ENCODE measurements at places on chromosomes 12 and 14.

- DNase-seq = no peak
Measured at GRCh38 chr14:51129130-51129529, 34.2 kb upstream of the TRIM9 start.

DNA sequence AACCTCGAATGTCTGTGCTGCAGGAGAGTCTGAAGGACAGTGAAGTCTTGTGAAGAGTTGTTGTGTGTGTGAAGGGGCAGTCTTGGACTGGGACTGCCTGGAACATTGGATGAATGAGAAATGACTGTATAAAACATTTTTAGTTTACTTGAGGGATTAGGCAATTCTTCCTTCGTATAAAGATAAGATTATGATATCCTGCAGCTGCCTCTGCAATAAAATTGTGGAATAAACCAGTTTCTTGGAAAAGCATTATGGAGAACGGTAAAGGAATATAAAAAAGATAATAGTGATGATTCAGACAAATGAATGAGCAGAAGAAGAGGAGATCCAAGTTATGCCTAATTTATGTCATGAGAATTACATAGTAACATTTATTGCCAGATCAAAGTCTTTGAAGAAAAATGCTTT, 30.9 kb upstream of the LUM start:
- DNase-seq = no peak

GRCh38 chr14:101127224-101127623, 223.7 kb upstream of the RTL1 start:
- DNase-seq = no peak

DNA sequence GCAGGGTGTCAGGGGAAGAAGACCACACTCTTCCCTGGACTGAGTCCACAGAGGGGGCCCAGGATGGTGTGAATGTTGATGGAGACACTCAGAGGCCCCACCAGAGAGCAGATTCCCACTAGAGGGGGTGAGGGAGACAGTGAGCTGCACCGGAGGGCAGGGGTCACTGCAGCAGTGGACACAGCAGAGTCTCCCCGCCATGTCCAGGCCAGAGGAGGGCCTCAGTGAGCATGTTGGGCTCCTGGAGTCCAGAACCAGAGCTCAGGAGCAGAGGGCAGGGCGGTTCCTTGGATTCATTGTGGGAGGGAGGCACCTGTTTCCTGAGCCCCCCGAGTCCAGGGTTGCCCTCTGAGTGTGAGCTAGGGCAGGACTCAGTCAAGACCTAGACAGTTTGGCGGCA, 1.8 kb upstream of the KRT82 start:
- no peak for DNase-seq

GRCh38 chr14:57533214-57533613, 39.6 kb upstream of the CCDC198 start:
- no peak for DNase-seq

DNA sequence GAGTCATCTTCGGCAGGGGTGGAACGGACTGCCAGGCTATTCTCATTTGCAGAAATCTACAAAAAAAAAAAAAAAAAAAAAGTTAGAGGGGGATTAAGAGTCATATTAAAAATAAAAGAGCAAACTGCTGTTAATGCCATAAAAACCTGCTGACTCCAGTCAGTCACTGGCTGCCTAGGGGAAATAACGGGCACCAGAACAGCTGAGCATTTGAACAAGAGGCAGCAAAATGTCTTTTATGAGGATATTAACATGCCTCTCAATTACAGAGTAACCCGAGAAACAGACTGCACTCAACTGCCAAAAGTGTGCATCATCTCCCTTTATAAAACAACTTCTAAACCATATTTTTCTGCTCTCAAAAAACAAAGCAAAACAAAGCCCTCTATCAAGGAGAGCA, 28.7 kb upstream of the CERS5 start:
- DNase-seq = no peak

DNA sequence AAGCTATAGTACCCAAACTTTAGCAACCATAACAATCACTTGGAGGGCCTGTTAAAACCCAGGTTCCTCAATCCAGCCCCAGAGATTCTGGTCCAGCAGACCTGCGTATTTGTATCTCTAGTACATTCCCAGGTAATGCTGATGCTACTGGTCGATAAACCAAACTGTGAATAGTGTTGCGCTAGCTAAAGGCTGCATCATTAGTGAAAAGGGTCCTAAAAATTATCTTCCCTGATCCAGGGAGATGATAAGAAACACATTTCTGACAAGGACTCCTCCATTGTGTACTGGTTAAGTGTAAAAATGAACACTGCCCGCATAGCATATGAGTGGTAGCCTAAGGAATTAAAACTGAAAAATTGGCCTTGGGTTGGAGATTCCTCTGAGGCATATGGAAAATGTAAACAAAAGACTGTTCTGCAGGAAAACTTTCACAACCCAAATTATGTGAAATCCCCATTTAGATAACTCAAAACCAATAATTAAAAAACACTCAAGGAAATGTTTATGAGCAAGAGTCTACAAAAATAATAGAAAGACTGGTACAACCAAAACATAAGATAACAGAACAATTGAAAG, 322.7 kb downstream of the CEP128 start:
- DNase-seq = no peak

GRCh38 chr12:5140190-5140589, 96.5 kb downstream of the KCNA5 start:
- DNase-seq = no peak

DNA sequence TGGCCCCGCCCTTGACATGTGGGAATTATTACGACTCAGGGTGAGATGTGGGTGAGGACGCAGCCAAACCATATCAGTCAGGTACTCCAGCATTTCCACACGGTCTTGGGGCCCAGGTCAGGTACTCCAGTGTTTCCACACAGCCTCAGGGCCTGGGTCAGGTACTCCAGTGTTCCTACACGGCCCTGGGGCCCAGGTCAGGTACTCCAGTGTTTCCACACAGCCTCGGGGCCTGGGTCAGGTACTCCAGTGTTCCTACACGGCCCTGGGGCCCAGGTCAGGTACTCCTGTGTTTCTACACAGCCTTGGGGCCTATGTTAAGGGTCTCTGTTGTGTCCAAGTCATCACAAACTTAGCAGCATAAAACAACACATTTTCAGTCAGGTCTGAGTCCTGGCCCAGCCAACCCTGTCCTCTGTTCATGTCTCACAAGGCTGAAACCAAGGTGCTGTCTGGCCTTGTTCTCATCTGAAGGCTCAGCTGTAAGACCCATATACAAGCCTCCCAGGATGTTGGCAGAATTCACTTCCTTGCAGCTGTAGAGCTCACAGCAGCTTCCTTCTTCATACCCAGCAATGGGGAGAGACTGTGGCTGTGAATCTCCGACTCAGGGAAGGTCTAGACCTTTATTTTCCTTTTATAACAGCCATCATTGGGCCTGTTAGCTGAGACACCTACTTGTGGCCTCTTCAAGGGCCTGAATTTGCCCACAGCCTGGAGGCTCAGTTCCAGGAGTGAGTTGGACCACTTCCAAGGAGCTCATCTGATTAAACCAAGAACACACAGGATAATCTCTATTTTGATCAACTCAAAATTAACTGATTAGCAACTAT, 107.6 kb upstream of the SFSWAP start:
- DNase-seq = no peak

GRCh38 chr12:89345830-89346740, 6.2 kb downstream of the DUSP6 start:
- DNase-seq = peak; percentile 44

DNA sequence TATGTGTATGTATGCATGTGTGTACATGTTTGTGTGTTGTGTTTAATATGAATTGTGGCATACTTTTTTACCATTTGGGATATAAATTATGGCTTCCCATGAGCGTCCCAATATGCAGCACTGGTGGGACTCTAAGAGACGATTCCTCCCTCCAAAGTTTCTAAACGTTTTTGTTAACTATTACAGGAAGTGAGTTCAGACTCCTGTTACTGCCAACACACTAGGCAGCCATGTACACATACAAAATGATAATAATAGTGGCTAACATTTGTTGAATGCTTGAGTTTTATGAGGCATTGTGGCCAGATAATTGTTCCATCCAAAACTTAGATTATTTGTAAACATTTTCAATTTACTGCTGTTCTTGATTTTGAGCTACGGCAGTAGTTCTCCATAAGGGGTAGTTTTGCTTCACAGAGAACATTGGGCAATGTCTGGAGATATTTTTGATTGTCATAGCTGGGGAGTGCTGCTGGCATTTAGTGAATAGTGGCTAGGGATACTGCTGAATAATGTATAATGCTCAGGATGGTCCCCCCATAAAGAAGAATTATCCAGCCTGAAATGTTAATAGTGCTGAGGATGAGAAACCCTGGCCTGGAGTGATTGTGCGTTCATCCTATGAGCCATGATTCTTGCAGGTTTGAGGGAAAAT, 45.1 kb downstream of the ARID2 start:
- no peak for DNase-seq

GRCh38 chr12:68856510-68856909, 48.5 kb downstream of the MDM2 start:
- no peak for DNase-seq

DNA sequence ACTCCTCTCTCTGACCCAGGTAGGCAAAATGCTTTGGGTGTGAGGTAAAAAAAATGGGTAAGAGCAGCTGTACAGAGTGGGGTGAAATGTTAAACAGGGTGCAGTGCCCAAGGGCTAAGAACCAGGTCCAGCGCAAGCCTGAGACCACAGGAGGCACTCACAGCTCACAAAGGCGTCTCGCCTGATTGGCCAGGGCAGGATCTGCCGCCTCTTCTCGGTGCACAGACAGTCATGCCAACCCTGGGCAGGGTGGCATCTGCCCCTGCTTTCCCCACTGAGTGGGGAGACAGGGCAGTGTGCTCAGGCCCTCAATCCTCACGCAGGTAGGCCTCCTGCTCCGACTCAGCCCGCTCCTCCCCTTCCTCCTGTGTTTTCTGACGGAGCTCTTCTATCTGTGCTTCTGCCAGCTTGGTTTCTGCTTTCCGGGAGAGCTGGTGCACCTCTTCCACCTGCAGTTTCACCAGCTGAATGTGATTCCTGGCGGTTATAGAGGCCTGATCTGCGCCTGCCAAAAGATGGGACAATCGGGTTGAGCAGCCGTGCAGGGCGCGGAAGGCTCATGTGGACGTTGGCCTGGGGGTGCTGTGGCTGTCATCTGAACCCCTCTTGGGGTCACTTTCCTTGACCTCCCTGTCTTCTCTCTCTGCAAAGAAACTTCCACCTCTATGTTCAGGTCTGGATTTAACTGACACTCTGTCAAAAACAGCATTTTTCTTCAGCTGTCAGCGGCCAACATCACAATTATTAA, 4.7 kb downstream of the B3GNT4 start:
- no peak for DNase-seq

DNA sequence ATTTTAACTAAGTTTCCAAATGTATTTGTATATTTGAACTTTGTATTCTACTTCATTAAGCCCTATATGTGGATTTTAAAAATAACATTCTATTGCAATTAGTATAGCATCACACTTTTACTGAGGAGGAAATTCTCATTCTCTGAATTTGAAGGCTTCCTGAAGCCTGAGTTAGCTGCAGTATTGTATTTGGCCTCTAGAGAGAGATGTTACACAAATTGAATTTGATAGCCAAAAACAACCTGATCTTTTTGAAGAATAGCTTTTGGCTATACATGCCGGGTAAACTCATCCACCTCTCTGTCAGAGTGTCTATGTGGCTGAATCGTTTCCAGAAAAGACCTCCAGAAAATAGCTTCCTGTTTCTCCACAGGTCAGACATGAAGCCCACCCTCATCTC, 316.5 kb upstream of the OR4E1 start:
- no peak for DNase-seq

DNA sequence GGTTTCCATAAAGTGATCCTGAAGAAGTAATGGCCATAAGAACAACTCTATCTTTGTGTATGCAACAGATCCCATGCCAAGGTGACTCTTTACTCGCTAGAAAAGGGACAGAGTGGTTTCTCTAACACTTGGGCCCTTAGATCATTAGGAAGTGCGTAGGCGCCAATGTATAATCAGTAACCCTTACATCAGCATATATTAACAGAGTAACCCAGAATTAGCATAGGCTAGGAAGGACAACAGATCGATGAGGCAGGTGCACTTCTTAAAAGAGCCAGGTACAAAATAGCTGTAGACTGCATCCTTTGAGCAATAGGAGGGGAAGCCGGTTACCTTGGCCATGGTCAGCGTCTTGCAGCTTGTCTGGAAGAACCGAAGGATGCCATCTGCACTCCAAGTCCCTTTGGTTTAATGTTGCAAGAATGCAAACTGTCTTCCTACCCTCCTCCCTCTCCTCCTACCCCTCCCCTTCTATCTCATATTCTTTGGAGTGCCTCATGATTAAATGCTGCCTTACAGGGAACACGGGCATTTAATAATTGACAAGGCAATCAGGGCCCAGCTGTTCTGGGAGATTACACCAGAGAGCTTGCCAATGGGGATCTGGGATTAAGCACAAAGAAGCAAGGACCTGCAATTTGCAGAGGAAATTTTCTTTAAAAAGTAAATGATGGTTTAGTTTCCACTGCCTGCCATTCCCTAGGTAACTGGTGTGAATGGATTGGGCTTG, 8.0 kb downstream of the GSG1 start:
- no peak for DNase-seq

DNA sequence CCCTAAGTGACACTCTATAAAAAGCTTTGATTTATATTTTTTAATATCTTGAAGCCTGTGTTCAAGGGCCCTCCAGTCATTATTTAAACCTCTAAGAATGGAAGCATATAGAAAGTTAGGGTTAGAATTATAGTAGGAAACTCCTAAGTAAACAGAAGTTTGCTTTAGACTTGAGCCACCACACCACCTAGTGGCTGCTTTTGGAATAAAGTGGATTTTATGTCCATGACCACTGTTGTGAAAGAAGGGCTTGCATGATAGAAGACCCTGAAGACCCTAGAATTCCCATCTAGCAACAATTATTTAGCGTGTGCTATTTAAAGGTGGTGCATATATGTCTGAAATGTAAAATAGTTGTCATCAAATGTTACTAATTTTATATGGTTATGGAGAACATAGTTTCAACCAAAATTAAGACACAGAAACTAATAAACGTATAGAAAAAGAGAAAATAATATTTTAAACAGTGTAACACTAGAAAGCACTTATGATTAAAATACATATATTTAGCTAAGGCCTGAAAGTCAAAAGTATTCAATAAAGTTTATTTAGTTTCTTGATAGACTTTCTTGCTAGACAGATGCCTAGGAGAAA, 21.3 kb downstream of the LRRIQ1 start:
- DNase-seq = no peak

- no peak for DNase-seq
Measured at GRCh38 chr14:100222224-100223093, 16.5 kb upstream of the YY1 start.

- DNase-seq = no peak
Measured at GRCh38 chr12:92445253-92446082, 257.3 kb upstream of the PLEKHG7 start.

DNA sequence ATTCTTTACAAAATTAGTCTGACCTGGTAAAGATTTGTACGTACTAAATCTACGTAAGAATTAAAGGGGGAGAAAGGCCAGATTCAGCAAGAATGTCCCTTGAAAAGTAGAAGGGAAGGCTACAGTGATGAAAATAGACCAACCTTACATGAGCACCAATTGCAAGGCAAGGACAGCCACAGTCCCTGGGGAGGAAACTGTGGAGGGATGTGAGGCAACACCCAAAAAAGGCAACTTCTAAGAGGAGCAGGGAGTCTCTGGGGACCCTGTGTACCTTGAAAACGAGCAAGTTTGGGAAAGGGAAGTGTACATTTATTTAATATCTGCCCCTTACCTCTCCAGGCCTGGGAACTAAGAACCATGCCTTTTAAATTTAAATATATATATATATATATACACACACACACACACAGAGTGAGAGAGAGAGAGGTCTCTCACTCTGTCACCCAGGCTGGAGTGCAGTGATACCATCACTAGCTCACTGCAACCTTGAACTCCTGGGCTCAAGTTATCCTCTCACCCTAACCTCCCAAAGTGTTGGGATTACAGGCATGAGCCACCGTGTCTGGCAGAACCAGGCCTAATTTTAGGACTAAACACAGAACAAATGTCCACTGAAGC, 56.4 kb downstream of the TMCC3 start:
- no peak for DNase-seq

- DNase-seq = no peak
Measured at GRCh38 chr12:87304406-87304805, 724.8 kb downstream of the C12orf50 start.
